ENCODE measurements at places on chromosomes 11 and 22. TPM values are rescaled to one million over a fixed set of nuclear protein-coding genes. Genes with fewer than 3 reads are reported as not detected.

Gene SCYL1
- 76.8 TPM for total RNA-seq

Gene SCUBE1
- total RNA-seq = not detected

Gene PDGFD
- total RNA-seq = 37.4 TPM

Gene SLC6A5
- total RNA-seq = not detected

Gene FOLR2
- total RNA-seq = not detected

Gene ZC3H12C
- 17.4 TPM for total RNA-seq

Gene ELMOD1
- 0.36 TPM for total RNA-seq

Gene OR51E1
- total RNA-seq = not detected

Gene PGA5
- not detected for total RNA-seq

Gene PLXNB2
- total RNA-seq = 130 TPM

Gene CLDN5
- 0.27 TPM for total RNA-seq

Gene OR52I2
- total RNA-seq = not detected
